ENCODE measurements at places on chromosomes 5 and 9. TPM values are rescaled to one million over a fixed set of nuclear protein-coding genes. Genes with fewer than 3 reads are reported as not detected.

Gene PCDHAC2
- total RNA-seq = 0.30 TPM

Gene SLC24A2
- total RNA-seq = 0.14 TPM

Gene NEUROG1
- total RNA-seq = not detected

Gene FNIP1
- 30.8 TPM for total RNA-seq

Gene NUP214
- total RNA-seq = 20.8 TPM

Gene INSL4
- not detected for total RNA-seq

Gene PTPN3
- 46.7 TPM for total RNA-seq

Gene MGAT4B
- 98.9 TPM for total RNA-seq

Gene KIF4B
- not detected for total RNA-seq

Gene NTNG2
- 1.4 TPM for total RNA-seq

Gene TEX48
- not detected for total RNA-seq

- no peak for DNase-seq
Measured at GRCh38 chr5:7018198-7018597, 305.0 kb downstream of the TENT4A start.

GRCh38 chr9:22813529-22813928 lies 366.9 kb downstream of the DMRTA1 start:
- DNase-seq = no peak

DNA sequence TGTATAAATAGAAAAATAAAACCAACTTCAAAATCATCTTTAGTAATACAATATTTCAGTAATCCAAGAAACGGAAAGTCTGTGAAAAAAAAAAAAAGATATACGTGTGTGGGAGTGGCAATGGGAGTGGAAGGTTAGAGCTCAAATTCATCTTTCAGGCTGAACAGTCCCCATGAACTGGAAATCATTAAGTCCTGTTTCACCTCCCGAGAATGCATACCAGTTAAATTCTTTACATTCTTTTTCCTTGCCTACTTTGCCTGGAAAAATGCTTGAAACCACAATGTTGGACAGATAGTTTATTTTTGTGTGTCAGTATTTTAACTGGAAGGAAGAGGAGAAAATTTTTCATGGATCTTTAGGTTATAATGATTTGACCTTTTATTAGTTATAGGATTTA lies 166.8 kb downstream of the MUSK start:
- no peak for DNase-seq

DNA sequence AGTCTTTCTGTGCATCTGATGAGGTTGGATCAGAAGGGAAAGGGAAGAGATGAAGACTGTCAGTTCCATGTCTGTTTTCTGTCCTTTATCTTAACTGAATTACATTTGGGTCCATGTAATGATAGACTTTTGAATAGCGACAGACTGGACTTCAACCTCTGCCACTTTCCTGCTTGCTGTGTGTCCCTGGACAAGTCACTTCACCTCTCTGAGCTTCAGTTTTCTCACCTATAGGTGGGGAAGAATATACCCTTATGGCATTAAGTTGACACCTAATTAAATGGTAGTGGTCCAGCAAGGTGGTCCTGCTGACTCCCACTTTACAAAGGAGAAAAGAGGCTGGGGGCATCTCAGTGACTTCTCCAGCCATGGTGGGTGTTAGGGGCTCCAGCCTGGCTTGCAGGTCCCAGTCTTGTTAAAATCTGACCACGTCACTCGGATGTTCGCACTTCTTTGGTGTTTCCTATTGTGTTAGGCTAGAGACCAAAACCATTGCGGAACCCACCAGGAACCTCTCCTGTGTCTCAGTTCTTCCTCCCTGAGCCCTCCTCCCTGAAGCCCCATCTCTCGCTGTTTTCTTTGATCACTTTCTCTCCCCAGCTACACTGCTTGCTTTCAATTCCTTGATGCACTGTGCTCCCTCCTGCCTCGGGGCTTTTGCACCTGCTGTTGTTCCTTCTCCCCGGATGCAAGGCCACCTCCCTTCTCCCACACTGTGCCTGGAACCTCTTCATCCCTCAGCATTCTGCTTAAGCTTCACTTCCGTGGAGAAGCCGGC lies 256.5 kb downstream of the NSG2 start:
- DNase-seq = no peak

DNA sequence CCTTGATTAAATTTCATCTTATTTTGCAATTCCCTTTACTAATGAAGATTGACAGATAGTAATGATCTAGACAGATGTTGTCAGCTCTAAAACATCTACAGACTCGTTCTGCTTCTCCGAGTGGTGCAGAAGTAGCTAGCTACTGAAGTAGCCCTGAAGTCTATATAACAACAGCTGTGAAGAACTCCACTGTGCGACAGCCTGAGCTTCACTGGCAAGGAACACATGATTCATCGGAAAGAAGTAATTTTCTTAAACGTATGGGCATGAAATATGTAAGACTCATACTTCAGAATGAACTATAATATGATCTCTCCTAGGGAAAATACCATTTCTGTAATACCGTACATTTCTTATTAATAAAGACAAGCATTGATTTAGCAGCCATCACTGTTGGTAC lies 96.2 kb downstream of the TRPM3 start:
- no peak for DNase-seq

GRCh38 chr5:173973616-173973969 lies 15.4 kb upstream of the C5orf47 start:
- no peak for DNase-seq

- DNase-seq = no peak
Measured at GRCh38 chr9:69136779-69137178, 37.3 kb upstream of the TJP2 start.

GRCh38 chr5:121174351-121174750 lies 677.3 kb upstream of the FTMT start:
- DNase-seq = no peak

GRCh38 chr5:165559645-165560044 lies 2054.2 kb downstream of the MAT2B start:
- DNase-seq = no peak

DNA sequence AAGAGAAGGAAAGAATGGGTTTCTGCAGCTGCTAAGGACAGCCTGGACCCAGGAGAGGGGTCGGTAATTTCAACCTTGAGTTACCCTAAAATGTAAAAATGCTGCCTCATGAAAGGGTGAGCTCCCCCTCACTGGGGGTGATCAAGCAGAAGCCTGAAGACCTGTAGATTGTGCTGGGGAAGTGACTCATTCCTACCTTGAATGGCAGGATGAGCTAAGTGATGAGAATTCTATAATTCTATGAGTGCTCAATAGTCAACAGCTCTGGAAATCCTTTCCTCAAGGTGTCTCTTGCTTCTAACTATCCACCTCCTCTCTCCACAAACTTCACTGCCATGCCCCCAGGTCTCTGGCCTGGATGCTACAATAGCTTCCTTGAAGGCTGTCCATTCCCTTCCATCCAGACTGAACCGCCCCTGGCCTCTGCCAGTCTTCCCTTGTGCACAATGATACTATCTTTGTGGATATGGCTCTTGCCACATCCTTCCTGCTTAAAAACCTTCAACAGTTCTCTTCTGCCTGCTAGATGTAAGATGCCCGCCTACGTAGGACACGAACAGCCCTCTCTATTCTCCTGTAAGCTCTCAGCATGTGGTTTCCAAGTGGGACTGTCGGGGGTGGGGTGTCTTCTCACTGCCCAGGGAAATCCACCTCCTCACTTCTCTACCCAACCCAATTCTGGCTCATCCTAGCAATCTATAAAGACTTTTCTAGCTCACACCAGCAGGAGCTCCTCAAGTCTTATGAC lies 50.6 kb downstream of the PTPN3 start:
- DNase-seq = no peak

GRCh38 chr5:53360811-53361210 lies 119.6 kb upstream of the FST start:
- DNase-seq = no peak

DNA sequence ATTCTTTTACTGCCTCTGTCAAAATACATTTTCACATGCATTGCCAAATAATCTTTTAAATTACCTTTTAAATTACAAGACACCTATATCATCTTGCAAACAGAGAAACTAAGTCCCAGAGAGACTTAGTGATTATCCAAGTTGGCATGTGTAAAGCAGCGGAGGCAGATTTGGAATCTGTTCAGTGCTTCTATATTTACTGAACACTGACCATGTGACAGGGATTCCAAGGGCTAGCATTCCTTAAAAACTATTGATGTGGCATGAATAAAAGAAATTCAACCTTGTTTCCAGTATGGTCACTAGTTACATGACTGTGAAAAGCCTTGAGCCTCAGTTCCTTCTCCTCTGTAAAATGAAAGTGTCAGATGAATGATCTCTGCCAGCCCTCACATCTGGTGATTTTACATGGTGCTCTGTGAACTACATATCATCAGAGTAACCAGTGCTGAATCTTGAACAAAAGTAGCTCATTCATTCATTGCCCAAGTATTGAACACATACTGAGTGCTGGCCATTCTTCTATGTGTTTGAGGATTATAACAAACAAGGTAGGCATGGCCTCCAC lies 71.9 kb upstream of the PPP1R2B start:
- DNase-seq = no peak

- no peak for DNase-seq
Measured at GRCh38 chr9:109907400-109907799, 127.4 kb downstream of the PALM2AKAP2 start.

- no peak for DNase-seq
Measured at GRCh38 chr9:121711281-121711680, 59.8 kb downstream of the DAB2IP start.

DNA sequence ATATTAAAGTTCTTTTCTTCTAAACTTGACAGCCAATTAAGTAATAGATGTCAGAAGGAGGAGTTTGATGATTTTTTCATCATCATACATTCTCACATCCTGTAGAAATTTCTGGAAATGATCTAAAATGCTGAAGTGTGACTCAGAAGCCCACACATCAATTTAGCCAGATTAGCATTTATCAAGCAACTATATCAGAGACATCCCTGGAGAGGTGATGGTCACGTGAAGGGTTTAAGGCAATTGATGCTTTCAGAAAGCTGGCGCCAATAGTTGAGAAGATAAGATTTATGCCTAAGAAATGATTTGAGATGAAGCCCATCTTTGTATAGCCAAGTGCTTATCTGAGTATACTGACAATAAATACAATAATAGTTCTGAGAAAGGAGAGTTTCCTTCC lies 162.9 kb upstream of the RORB start:
- no peak for DNase-seq

- peak; percentile 3 for DNase-seq
Measured at GRCh38 chr5:176618783-176619182, 8.8 kb upstream of the GPRIN1 start.

DNA sequence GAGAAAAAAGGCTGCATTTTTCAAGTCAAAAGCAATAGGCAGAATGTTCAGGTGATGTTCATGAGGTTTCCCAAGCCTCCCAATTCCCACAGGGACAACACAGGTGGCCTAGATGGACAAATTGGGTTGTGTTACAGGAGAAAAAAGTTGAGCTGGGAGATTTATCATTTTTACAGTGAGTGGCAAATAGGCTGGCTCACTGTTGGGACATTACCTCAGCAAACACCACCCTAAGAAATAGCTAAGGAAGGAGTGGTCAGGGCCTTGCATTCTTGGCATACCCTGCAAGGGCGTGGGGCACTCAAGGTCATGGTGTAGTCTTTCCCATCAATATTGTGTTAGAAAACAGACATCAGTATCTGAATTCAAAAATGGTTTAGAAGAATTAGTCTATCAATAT lies 23.3 kb upstream of the CPLANE1 start:
- DNase-seq = no peak

GRCh38 chr5:145124806-145125205 lies 710.3 kb downstream of the PRELID2 start:
- DNase-seq = no peak
